HuH-7 (cell line): ENCODE measurements at places on chromosomes 7 and 10.

- no peak for DNase-seq
Observed at GRCh38 chr10:77500754-77501151, 136.9 kb downstream of the KCNMA1 start.

DNA sequence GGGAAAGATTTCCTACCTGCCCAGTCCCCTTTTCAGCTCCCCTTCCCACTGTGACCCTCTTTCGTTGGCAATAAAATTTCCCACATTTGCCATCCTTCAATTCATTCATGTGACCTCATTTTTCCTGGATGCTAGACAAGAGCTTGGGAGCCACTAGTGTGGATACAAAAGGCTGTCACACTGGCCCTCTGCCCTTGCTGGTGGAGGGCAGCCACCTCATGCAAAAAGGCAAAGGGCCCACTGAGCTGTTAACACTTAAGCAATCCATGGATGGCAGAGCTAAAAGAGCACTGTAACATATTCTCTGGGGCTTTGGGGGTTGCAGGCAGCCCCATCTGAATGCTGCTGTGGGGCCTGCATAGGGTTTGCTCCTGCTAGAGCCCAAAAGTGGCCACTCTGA, 315.1 kb downstream of the NEBL start:
- DNase-seq, result no peak

- DNase-seq, result no peak
Observed at GRCh38 chr10:60346661-60347060, 43.0 kb downstream of the ANK3 start.

GRCh38 chr7:141737118-141737835, 881 bp upstream of the SSBP1 start:
- DNase-seq, result peak; percentile 9

- no peak for DNase-seq
Observed at GRCh38 chr7:21361413-21362125, 66.3 kb upstream of the SP4 start.

- peak; percentile 32 for DNase-seq
Observed at GRCh38 chr10:114879541-114880158, 58.1 kb downstream of the FHIP2A start.

DNA sequence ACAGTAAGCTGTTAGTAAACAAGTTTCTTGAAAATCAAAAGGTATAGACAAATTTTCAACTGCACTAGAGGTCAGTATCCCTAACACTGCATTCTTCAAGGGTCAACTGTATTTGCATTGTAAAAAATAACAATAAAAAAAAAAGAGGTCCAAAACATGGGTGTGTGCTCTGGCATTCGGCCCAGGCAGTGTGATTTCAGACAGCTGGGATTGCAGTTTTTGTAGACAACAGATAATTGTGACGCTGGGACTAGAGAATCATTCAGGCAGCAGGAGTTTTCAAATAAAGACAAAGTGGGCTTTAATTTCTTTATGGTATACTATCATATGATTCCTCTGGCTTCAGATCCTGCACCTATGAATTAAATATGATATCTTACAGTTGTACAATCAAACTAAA, 543.2 kb upstream of the SEMA3D start:
- no peak for DNase-seq

- peak; percentile 32 for DNase-seq
Observed at GRCh38 chr10:68153473-68154210, 44.4 kb downstream of the MYPN start.

GRCh38 chr7:155453296-155454182, 4.4 kb upstream of the EN2 start:
- DNase-seq, result no peak

DNA sequence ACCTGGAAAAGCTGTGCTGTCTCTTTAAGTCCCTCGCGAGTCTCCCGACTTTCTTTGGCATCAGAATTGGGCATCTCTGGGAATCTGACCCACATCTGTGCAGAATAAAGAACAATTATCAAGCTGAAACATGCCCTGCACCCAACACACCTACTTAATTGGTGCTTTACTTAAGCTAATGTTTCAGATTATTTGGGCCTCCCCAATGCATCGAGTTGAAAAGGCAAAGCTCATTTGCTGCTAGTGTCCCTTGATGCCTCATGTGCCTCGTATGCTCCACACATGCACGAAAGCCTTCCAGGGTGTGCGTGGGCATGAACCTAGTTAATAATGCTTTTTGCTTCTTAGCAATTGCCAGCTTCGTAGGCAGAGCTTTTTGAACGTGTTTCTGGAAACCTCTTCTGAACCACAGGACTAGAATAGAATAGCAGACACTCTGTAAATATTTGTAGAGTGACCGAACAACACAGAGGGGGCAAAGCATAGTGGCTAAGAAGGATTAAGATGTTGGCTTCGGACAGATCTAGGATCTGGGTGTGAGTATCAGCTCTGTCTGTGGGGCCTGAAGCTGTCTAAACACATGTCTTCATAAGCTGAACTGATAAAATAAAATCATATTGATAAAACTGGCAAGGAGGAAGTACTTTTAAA, 26.7 kb upstream of the FGFR2 start:
- DNase-seq, result no peak

DNA sequence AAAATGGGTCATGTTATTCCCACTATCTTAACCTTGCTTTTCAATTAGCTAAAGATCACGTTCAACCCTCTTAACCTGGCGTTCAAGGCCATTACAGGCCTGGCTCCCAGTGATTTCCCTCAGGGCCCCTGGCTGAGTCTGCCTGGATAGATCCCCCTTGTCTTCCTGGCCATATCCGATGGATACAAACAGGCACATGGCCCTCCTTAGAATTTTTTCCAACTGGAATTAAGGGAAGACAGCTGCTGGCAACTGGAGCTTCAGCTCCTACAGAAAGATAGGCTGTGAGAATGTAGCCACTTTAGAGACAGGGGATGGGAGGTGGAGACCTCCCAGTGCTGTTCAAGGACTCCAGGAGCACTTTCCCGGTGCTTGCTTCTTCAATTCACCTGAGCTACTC, 63.1 kb upstream of the ITGA8 start:
- no peak for DNase-seq

DNA sequence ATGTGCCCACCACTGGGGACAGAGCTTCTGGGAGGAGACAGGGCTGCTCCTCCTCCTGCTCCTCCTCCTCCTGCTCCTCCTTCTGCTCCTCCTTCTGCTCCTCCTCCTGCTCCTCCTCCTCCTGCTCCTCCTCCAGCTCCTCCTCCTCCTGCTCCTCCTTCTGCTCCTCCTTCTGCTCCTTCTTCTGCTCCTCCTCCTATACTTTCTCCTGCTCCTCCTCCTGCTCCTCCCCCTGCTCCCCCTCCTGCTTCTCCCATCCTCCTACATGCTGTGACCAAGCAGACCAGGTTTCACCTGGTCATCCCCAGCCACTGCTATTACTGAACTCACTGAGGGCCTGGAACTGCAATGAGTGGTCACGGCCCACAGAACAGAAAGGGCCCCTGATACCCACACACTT, 154.0 kb upstream of the PPP2R2D start:
- no peak for DNase-seq
